ENCODE measurements at places on chromosomes 5 and 9. TPM values are rescaled to one million over a fixed set of nuclear protein-coding genes. Genes with fewer than 3 reads are reported as not detected.

- no peak overlapping the region for H3K27ac ChIP-seq
- no peaks in the 10 kb centered on the region for H3K36me3 ChIP-seq
- no peaks in the 10 kb centered on the region for H3K4me1 ChIP-seq
- no peak for DNase-seq
- H3K4me3 ChIP-seq = no peak overlapping the region
Observed at GRCh38 chr9:24436761-24437160, 108.9 kb downstream of the IZUMO3 start.

- H3K27me3 ChIP-seq = no peaks in the 10 kb centered on the region
- DNase-seq = no peak
- H3K4me3 ChIP-seq = no peak overlapping the region
- no peak overlapping the region for H3K27ac ChIP-seq
Observed at GRCh38 chr5:167638816-167639215, 652.6 kb upstream of the WWC1 start.

DNA sequence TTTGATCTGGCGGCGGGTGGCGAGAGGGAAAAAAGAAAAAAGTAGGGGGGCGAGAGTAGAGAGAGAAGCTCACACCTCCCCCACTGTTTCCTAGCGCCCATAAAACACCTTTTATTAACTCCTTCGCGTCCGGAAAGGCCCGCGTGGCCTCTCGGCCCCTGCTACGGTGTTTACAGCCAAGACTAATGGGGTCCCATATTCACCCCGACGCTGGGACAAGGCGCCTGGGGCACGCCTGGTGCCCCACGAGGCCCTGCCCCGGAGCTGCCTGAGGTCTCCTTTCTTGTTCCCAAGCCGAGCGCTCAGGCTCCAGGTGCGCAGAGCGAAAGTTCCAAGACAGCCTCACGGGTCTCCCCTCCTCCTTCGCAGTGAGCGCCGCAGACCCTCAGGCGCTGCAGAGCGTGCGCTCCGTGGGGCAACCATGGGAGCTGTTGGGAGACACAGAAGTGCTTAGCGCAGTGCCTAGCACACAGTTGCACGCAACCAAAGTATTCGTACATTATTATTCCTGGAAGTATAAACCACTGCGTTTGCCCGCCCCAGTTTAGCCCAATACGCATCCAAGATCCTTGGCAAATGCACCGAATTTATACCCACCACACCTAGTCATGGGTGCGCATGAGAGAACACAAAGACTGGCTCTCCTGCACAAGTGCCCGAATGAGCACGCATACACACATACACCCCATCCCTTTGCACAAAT, 4.3 kb downstream of the HAND1 start:
- DNase-seq = no peak
- no peaks in the 10 kb centered on the region for H3K27me3 ChIP-seq
- H3K4me1 ChIP-seq = peaks cover 3% of the 10 kb centered on the region
- no peak overlapping the region for H3K27ac ChIP-seq
- H3K36me3 ChIP-seq = no peaks in the 10 kb centered on the region

- peaks cover 19% of the 10 kb centered on the region for H3K4me1 ChIP-seq
- H3K27me3 ChIP-seq = no peaks in the 10 kb centered on the region
- DNase-seq = no peak
- H3K36me3 ChIP-seq = no peaks in the 10 kb centered on the region
- H3K27ac ChIP-seq = peak overlapping the region; percentile 44
- H3K4me3 ChIP-seq = no peak overlapping the region
Observed at GRCh38 chr9:133126697-133127339, 5.8 kb upstream of the RALGDS start.

GRCh38 chr5:138029501-138029900, 3.4 kb downstream of the FAM13B start:
- H3K36me3 ChIP-seq = no peaks in the 10 kb centered on the region
- no peak overlapping the region for H3K27ac ChIP-seq
- peaks cover 10% of the 10 kb centered on the region for H3K4me1 ChIP-seq
- H3K27me3 ChIP-seq = no peaks in the 10 kb centered on the region
- no peak for DNase-seq
- H3K4me3 ChIP-seq = no peak overlapping the region

- H3K36me3 ChIP-seq = no peaks in the 10 kb centered on the region
- H3K4me3 ChIP-seq = no peak overlapping the region
- H3K27ac ChIP-seq = no peak overlapping the region
- no peaks in the 10 kb centered on the region for H3K27me3 ChIP-seq
Observed at GRCh38 chr9:74800226-74800625, 87.5 kb downstream of the TRPM6 start.

TNC gene
- 12.5 TPM for total RNA-seq

PRRX2 gene
- total RNA-seq = not detected

CATSPER3 gene
- 1.3 TPM for total RNA-seq
